Stimulated activated CD4-positive, alpha-beta T cell treated with anti-CD3 and anti-CD28 coated beads, TNF-alpha, amount 100 ng/mL, for 48 hours (primary cell): ENCODE measurements at places on chromosomes 3 and 15.

- DNase-seq = no peak
Measured at GRCh38 chr15:83747718-83748110, 93.8 kb downstream of the ADAMTSL3 start.

DNA sequence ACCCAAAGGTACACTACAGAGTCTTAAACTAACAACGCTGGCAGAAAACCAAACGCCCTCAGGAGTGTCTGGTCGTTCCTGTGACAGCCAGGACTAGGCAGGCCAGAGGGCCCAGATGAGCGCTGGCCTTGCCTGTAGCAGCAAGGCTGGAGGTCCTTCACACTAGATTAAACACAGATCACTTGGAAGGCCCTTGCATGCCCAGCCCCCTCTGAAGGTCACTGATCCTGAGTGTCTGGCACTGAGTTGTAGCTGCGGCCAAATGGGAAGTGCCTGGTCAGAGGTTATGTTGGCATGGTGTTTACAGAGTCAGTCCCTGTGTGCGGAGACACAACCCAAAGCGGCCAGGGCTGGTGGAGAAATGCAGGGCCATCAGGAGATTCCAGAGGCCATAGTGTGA, 58.9 kb downstream of the ZNF621 start:
- no peak for DNase-seq

GRCh38 chr3:34920806-34921205, 718.5 kb upstream of the ARPP21 start:
- DNase-seq = no peak

GRCh38 chr15:47196048-47196447, 521.3 kb upstream of the SEMA6D start:
- peak; percentile 14 for DNase-seq

DNA sequence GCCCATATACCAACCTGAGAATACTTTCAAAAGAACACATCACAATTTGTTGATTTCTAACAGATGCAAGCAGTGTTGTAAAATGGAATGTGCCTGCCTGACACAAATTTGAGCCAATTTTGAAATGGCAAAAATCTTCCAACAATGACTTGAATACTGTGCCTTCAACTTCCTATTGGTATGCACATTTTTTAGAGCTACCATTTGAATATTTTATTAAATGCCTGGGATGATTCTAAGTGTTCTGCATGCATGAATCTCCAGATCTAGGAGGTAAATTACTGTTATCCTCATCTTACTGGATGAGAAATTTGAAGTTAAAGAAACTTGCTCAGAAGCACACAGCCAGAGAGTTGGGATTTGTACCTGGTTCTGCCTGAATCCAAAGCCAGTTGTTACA, 282.8 kb upstream of the LRRN1 start:
- no peak for DNase-seq

DNA sequence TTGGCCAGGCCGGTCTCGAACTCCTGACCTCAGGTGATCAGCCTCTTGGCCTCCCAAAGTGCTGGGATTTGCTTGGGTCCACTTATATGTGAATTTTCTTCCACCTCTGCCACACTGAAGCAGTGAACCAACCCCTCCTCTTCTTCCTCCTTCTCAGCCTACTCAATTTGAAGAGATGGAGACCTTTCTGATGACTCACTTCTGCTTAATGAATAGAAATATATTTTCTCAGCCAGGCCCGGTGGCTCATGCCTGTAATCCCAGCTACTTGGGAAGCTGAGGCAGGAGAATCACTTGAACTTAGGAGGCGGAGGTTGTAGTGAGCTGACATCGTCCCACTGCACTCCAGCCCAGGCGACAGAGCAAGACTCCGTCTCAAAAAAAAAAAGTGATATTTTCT, 46.8 kb upstream of the GATM start:
- no peak for DNase-seq
